ENCODE measurements at places on chromosomes 5 and 9.

DNA sequence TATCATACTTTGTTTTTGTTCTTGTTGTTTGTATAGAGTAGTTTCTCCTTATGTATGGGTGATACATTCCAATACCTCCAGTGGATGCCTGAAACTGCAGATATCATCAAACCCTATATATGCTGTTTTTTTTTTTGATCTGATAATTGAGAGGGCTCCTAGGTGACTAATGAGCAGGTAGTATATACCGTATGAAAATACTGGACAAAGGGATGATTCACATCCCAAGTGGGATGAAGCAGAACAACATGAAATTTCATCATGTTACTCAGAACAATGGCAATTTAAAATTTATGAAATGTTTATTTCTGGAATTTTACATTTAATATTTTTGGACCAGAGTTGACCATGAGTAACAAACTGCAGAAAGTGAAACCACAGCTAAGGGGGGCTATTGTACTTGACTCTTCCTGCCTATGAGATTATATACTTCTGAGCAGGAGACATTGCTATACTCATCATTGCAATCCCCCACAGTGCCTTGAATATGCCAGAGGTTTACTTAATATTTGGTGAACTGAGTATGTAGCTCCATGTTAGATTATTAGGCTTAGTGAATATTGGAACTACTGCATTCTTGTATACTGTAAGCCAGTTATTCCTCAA lies 258.7 kb upstream of the FBXL7 start:
- no peak for DNase-seq

- DNase-seq = peak; percentile 79
These were observed 6.7 kb downstream of the PTCH1 start for GRCh38 chr9:95509851-95510708.

DNA sequence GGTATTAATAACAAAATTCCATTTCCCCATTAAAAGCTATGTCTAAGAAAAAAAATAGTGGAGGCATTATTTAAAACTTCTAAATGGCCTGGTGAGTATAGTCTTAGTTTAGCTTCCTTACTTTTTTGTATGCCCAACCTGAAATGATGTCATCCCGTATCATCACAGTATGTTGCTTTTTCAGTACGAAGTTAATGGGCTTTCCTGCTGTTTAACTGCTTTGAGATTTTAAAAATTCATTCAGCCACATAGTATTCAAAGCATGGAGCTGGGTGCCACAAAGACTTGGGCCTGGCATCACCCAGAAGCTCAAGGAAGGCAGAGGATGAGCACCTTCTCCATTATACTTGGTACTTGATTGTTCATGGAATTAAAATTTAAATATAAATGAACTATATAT lies 7.4 kb downstream of the F2RL2 start:
- no peak for DNase-seq

- no peak for DNase-seq
These were observed 497.0 kb downstream of the RAB3C start for GRCh38 chr5:59079622-59080620.

GRCh38 chr9:18396102-18396728 lies 77.7 kb upstream of the ADAMTSL1 start:
- DNase-seq = peak; percentile 77

- DNase-seq = no peak
These were observed 66.3 kb downstream of the RGMB start for GRCh38 chr5:98839469-98840383.

- no peak for DNase-seq
These were observed 330.4 kb upstream of the EDIL3 start for GRCh38 chr5:84715091-84715490.

- DNase-seq = no peak
These were observed 140.9 kb upstream of the DMRT1 start for GRCh38 chr9:700365-701282.

- no peak for DNase-seq
These were observed 28.6 kb upstream of the CEP78 start for GRCh38 chr9:78207319-78207718.

DNA sequence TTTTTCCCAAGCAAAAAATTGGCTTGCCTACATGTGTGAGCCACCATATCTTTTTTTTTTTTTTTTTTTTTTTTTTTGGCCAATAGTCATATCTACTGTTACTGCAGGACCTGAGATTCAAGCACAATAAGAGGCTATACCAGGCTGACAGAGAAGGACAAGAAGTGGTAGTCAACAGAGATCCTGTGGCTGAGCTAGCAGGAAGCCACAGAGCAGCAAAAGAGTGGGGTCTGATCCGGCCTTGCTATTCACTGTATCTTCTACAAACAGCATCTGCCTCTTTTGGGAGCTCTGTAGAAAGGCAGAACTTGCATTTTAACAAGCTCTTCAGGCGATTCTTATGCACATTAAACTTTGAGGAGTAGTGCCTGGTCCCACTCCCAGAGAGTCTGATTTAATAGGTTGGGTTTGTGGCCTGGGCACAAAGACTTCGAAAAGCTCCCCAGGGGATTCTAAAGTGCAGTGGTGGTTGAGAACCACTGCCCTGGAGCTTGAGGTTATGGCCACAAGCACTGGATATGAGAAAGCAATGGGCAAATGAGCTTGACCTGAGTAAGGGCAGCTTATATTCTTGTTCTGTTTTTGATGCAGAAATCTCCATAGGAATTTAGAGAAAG lies 162.8 kb downstream of the PIK3R1 start:
- no peak for DNase-seq

GRCh38 chr5:96142786-96143434 lies 181.3 kb upstream of the ELL2 start:
- peak; percentile 44 for DNase-seq

DNA sequence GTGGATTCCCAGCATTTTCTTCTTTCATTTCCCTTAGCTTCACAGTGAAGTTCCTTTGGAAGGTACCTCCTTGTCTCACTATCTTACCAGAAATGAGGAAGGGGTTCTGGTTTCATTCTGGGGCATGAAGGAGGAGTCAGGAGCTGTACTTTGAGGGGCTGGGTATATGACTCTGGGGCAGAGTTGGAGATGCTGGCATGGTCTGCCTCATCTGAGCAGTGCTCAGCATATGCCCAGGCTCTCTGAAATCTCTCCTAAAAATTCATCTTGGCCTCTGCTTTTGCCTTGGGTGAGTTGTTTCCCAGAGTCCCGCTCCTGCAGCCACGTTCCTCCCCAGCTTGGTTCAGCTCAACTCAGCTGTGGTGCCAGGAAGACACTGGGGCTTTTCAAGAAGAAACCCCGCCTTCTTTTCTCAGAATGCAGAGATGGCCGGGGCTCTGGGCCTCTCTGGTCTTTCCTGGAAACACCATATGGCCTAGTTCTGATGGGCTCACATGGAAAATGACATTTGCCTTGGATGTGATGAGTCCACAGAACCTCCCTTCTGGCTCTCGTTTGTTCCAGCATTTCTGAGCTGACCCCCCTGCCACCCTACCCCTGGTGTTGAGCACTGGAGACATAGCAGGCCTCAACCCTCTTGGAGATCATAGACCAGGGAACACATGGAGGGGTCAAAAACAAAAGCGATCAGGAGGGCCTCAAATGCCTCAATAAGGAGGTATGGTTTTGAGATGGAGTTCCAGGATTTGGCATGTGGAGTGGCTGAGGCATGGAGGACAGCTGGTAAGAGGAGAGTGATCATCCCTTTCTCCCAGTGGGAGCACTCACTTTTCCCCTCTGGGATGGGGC lies 12.0 kb upstream of the TGFBR1 start:
- no peak for DNase-seq

DNA sequence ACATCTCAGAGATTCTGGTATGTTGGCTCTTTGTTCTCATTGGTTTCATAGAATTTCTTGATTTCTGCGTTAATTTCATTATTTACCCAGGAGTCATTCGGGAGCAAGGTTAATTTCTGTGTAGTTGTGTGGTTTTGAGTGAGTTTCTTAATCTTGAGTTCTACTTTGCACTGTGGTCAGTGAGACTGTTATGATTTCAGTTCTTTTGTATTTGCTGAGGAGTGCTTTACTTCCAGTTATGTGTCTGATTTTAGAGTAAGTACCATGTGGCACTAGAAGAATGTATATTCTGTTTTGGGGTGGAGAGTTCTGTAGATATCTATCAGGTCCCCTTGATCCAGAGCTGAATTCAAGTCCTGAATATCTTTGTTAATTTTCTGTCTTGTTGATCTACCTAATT lies 12.2 kb downstream of the RANBP17 start:
- no peak for DNase-seq
